ENCODE measurements at places on chromosomes 3 and 15.

DNA sequence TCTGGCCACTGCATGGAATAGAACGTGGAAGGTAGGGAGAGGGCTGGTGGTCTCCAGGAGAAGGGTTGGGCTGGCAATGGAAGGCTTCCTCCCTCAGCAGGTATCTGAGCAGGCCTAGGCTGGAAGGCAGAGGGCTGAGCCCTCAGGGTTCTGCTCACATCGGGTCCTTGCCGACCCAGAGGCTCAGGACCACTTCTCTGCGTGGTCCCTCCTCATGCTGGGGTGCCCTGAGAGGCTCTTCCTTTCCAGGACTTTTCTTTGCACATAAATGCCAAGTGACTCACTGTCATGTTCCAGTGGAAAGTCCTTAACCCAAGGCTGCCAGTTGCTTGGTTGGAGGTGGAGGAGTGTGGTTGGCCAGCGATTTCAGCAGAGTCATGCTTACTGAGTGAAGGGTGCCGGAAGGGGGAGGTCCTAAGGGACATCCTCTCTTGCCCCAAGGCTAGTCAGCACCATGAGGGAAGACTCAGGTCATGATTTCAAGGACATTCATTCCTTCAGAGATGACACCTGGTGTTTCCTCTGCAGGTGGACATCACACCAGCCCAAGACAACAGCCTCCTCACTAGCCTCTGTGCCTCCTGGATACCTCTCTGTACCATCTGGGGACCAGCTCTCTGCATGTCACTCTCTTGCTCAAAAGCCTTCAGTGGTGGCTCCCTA, 8.2 kb downstream of the SLC6A6 start:
- DNase-seq = no peak

DNA sequence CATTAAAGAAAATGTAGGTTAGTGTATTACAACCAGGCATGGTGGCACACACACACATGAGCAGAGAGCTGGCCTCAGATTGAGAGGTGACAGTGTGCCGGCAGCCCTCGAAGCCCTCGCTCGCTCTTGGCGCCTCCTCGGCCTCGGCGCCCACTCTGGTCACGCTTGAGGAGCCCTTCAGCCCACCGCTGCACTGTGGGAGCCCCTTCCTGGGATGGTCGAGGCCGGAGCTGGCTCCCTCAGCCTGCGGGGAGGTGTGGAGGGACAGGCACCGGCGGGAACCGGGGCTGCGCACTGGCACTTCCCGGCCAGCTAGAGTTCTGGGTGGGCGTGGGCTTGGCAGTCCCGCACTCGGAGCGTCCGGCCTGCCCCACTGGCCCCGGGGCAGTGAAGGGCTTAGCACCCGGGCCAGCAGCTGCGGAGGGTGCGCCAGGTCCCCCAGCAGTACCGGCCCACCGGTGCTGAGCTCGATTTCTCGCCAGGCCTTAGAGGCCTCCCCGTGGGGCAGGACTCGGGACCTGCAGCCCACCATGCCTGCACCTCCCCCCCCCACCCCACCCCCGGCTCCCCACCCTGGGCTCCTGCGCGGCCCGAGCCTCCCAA, 80.4 kb upstream of the TMEM158 start:
- DNase-seq = no peak

DNA sequence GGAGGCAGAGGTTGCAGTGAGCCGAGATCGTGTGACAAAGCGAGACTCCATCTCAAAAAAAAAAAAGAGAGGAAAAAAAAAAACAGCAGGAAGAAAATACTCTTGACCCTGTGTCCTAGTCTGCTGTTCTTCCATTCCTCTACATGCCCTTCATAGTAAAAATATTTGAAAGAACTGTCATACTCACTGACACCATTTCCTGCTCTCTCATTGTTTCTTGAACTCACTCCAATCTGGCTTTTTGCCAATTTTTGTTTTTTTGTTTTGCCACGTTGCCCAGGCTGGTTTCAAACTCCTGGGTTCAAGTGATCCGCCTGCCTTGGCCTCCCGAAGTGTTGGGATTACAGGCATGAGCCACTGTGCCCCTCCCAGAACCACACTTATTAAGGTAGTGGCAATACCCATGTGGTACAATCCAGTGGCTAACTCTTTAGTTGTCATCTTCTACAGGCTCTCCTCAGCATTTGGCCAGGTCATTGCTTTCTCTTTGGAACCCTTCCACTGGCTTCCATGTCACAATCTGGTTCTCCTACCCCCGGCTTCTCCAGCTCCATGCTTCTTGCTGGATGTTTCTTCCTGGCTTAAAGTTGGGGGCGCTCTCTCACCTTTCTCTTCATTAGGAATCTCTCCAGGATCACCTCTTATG, 238.2 kb upstream of the C2CD4B start:
- no peak for DNase-seq

DNA sequence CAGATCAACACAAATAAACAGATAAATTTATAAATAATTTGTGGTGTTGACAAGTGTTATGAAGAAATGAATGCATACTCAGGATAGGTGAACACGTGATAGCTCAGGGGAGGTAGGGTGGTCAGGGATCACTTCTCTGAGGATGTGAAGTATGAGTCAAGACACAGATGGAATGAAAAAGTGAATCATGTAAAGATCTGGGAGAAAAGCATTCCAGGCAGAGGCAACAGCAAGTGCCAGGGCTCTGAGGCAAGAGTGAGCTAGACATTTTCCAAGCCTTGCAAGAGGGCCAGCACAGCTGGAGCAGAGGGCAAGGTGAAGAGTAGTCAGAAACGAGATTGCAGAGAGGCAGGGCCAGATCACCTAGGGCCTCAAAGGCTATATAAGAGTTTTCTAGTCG, 177.8 kb downstream of the WNT5A start:
- DNase-seq = no peak

- DNase-seq = no peak
Measured at GRCh38 chr15:40275954-40276353, 6.9 kb downstream of the ANKRD63 start.

- no peak for DNase-seq
Measured at GRCh38 chr3:97389936-97390335, 374.6 kb upstream of the ARL6 start.

GRCh38 chr3:195557322-195557721, 14.2 kb upstream of the PPP1R2 start:
- no peak for DNase-seq

DNA sequence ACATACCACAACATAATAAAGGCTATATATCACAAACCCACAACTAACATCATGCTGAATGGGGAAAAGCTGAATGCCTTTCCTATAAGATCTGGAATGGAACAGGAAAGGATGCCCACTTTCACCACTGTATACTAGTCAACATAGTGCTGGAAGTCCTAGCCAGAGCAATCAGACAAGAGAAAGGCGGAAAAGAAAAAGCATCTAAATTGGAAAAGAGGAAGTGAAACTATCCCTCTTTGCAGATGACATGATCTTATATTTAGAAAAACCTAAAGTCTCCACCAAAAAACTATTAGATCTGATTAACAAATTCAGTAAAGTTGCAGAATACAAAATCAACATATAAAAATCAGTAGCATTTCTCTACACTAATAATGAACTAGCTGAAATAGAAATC, 14.6 kb upstream of the PIK3CA start:
- DNase-seq = no peak

DNA sequence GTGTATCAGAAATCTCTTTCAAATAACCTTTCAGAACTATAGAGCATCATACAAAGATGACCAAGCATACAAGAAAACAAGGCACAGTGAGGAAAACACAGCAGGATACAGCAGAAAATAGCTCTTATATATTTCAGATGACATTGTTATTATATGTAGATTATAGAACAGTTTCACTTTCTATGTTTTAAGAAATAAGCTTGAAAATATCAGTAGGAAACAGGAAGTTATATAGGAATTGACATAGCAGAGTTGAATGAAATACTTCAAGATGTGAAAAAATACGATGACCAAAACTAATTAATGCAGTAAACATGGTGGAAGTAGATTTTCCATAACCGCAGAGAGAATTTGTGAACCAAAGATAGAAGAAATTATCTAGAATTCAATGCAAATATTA, 75.2 kb downstream of the LYSMD4 start:
- no peak for DNase-seq

GRCh38 chr3:85148036-85148435, 189.2 kb downstream of the CADM2 start:
- DNase-seq = no peak

DNA sequence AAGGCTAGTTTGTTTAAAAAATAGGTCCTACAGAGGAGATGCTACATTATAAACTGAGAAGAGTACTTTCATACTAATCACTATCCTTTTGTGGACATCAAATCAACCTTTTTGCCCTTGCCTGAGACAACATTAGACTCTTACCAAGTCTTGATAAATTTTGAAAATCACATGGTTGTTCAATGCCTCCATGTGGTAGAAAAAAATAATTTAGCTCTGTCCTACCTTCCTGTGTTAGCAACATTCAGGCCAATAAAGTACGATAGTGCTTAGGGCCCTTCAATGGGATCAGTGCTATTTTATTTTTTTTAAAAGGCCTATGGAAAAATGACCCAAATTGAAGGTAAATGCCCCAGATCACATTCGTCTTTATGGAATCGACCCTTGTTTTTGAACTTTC, 5.0 kb upstream of the UBE2E1 start:
- DNase-seq = peak; percentile 13

DNA sequence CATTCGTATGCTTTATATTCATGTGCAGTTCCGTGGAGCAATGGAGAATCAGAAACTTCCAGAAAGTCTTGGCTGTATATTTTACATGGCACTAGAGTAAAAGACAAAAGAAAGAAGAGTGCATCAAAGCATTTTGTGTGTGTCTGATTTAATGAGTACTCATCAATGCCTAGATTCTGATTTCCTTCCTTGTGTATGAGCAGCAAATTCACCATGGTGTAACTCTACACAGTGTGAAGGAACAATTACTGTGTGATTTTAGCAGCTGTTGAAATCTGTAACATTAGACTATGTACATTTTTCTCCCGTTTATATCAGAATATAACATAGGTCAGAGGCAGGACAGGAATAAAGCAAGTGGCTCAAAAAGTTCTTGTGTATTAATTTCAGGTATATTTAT, 102.0 kb upstream of the TSC22D2 start:
- DNase-seq = no peak

DNA sequence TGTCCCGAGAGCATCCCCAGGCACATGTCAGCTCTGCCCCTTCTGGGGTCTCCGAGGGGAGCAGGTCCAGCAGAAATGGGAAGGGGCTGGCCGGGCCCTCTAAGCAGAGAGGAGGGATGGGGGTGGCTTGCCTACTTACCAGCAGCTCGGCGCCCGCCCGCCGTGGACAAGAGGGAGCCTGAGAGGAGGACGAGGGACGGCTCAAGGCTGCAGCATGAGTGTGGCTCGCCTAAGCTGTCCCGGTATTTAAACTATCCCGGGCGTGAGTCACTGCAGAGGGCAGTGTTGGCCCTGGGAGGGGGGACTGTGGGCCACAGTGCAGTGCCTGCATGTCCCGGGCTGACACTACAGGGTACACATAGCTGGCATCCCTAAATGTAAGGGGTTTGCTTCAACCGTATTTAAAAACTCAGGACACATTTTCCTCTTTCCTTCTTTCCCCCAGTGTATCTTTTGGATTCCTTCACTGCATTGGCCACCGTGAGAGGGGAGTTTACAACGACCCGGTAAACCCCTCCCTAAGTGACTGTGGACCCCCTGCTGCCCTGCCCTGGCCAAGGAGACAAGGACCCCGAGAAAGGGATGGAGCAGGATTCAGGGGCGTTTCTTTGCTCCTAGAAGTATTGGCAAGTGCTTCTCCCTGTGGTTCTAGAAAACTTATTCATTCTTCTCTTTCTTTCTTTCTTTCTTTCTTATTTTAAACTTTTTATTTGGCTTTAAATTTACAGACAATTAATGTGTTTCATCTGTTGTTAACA, at the start of gene LRRC15:
Gene LRRC15, minus strand, starts transcription at position 222 of the 758 bp plus-strand sequence. CDS start 8,700 bp downstream, outside the sequence.
- no peak for DNase-seq

DNA sequence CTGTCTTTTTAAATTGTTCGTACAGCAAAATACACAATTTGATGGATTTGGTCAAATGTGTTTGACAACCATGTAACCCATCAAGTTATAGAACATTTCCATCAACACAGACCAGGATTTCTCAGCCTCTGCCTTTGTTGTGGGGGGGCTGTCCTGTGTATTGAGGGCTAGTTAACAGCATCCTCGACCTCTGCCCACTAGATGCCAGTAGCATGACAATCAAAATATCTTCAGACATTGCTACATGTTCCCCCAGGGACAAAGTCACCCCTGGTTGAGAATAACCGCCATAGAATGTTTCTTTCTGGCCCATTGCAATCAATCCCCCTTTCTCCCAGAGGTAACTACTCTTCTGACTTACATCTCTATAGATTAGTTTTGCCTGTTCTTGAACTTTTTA, 310.1 kb upstream of the RGMA start:
- no peak for DNase-seq

- no peak for DNase-seq
Measured at GRCh38 chr3:128874481-128875180, 4.8 kb upstream of the ACAD9 start.

- DNase-seq = no peak
Measured at GRCh38 chr3:50649451-50649931, 25.2 kb upstream of the DOCK3 start.

DNA sequence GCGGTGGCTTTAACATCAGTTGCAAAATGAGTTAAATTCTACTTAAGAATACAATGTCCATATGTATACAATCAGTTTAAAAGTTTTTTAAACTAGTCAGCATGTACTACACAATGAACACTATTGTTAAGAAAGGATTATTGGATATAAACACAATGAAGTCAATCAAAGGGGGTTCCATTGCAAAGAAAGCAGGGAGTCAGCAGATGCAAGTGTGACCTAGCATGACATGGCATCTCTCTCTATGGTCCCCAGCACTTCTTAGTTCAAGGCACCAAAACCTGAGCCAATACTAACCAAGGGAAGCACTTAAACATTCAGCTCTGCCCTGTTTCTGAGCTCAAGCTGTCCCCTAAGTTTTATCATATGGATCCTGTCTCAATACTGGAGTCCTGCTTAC, 17.0 kb downstream of the KLHL6 start:
- no peak for DNase-seq

GRCh38 chr3:16013568-16013967, 160.9 kb upstream of the GALNT15 start:
- no peak for DNase-seq

DNA sequence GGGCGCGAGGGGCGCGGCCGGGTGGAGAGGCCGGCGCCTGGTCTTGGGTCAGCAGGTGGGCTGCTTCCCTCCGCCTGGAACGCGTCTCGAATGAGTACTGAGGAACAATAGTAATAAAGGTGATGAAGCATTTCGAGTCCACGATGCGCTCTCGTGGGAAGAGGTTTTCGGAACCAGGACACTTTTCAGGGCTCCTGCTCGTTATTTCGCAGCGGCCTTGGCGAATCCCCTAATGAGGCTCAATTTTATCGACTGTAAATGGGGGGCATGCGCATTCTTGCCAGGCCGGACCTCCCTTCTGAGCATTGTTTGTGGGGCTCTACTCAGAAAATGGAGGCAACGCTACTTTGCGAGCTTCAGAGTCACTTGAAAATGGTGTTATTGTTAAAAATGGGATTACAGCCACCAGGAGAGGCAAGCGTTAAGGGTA, 1.2 kb downstream of the NR2C2 start:
- DNase-seq = no peak

DNA sequence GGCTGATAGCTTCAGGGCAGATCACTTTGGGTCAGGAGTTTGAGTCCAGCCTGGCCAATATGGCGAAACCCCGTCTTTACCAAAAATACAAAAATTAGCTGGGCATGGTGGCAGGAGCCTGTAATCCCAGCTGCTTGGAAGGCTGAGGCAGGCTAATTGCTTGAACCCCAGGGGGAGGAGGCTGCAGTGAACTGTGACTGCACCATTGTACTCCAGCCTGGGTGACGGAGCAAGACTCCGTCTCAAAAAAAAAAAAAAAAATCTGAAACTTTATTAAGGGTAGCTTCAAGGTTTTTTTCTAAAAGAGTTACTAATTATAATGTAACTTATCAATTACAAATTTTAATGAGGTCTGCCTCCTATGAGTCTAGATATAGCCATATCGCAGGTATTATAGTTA, 5.1 kb downstream of the NECTIN3 start:
- DNase-seq = no peak

Data from CD4-positive, alpha-beta T cell treated with Interleukin-17A for 1 hour (primary cell).